NCI-H1092 treated with DMSO at 0.1 percent for 48 hours (cell line): ENCODE measurements at places on chromosomes 5 and 9.

GRCh38 chr9:132094314-132094791 is 14.7 kb upstream of the MED27 start:
- DNase-seq, result no peak

DNA sequence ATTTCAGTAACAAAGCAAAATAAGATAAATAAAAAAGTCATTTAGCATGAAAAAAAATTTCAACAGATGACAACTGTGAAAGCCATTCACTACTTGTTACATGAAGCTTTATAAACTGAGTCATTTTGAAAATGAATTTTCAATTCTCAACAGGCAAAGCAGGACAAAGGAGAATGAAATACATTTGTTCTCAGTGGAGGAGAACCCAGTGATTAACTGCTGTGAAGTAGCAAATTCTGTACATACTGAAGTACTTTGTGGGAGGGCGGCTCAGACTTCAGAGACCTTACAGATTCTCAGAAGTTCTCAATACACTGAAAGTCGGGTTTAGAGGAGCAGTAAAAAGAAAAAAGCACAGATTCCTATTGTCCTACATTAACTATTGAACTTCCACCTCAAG is 21.7 kb downstream of the SKIC3 start:
- DNase-seq, result no peak

- no peak for DNase-seq
Measured at GRCh38 chr9:37904445-37905130, 661 bp upstream of the SLC25A51 start.

DNA sequence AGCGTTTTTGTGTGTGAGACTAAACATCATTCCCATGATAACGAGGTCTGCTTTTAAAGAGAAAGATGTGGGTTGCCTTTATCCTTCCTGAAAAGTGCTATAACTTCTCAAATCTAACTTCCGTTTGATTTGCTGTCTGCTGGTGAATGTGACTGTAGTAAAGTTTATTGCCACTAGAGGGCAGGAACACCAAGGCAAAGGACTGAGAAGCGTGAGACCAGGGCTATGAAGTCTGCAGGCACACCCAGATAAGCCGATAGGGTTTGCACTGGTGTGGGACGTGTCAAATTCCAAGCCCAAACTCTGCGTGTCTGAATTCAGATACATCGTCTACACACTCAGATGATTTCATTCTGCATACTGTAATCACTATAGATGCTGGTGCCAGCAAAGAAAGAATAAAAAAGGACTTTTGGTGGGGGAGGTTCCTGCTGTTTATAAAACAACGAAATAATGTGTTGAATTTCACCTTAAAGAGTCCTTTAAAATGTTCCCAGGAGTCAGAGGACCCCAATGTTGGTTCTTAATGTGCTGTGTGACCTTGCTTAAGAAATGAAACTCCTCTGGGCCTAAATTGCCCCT is 87.2 kb downstream of the PTTG1 start:
- DNase-seq, result peak; percentile 54

GRCh38 chr9:5113523-5113922 is 71.9 kb downstream of the INSL6 start:
- DNase-seq, result no peak
